ENCODE measurements at places on chromosomes 1 and 21.

GRCh38 chr1:237287876-237288521 is 246.0 kb downstream of the RYR2 start:
- no peak for DNase-seq

GRCh38 chr1:178048426-178048825 is 45.5 kb upstream of the RASAL2 start:
- peak; percentile 74 for DNase-seq

GRCh38 chr1:152197361-152197941 is 26.5 kb downstream of the HRNR start:
- DNase-seq, result no peak

- no peak for DNase-seq
Measured at GRCh38 chr1:215344539-215344938, 222.6 kb upstream of the KCTD3 start.

GRCh38 chr1:165930961-165931360 is 103.5 kb downstream of the UCK2 start:
- no peak for DNase-seq

DNA sequence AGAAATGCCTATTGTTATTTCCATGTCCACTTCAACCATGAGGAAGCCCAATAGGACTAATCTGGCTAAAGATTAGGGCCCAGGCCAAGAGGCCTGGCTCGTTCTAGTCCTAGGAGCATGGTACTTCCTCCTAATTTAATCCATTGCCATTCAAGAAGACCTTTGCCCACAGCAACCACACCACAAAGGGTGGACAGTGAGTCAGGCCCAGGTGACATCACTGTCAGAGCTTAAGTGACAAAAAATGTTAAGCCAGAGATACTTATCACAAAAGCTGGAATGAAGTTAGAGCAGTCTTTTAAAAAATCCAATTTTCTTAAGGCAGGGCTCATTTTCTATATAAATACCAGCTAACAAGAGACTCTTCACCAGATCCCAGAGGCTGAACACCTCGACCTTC is at the start of gene SPRR3:
TSS of gene SPRR3 (plus strand) at position 368 of the 400 bp plus-strand sequence. CDS start 1,272 bp downstream, outside the sequence.
- DNase-seq, result no peak

DNA sequence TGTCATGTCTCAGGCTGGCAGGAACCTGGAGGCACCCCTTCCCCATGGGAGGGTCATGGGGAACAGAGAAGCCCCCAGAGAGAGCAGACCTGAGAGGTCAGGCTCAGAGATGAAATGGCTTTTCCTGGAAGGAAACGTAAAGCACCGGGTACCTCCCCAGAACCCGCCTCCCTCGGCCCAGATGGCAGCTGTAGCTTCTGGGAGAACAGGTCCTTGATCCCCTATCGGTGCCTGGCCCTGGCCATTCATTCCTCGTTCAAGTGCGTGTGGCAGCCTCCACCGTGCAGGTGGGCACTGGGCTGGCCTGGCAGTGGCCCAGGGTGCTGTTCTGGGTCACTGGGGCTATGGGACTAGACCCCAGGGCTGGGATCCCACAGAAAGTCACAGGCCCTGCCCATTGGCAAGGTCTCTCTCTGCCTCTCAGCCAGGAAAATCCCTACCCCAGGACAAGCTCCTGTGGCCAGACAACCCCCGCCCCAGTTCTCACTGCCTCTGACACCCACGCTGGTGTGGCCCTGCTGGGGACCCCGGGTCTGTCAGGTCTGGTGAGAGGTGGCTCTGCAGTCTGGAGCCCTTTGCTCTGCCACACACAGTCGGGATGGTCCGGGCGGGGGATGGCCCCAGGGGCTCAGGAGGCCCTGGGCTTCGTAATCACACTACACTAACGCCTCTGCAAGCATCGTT is 183.2 kb upstream of the VAMP3 start:
- DNase-seq, result no peak

- no peak for DNase-seq
Measured at GRCh38 chr1:28296401-28297261, 32.2 kb upstream of the MED18 start.

DNA sequence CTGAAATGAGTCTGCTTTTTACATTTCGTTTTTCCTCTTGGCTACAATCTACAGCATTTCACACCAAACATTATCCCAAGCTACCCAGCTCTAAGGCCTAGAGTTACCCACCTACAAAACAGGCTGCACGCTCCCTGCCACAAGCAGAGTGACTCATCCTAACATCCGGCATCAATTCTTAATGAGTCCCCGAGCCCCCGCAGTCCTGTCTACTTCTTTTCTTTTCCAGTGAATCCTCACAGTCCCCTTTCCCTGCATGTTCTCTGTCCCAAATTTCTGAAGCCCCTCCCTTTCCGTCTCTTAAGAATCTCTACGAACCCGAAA is 650 bp downstream of the PCNX2 start:
- DNase-seq, result peak; percentile 26

GRCh38 chr1:170586321-170587252 is 54.6 kb downstream of the GORAB start:
- DNase-seq, result no peak

- no peak for DNase-seq
Measured at GRCh38 chr1:4585216-4585615, 69.2 kb upstream of the AJAP1 start.

GRCh38 chr1:119046785-119047438 is 58.8 kb upstream of the TBX15 start:
- DNase-seq, result no peak

DNA sequence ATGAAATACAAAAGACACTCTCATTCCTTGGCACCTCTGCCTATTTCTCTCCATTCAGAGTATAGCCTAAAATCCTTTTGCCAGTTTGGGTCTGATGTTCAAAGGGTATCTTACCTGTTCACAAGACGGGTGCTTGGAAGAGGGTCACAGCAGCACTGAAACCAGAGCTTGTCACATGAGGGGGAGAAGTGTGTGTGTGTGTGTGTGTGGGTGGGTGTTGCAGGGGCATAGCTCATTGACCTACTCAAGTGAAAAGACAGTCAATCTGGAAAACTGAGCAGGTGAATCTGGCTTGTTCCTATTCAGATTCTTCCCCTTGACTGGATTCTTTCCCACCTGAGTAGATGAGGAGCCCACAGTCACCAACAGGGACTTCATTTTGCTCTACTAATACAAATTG is 63.9 kb downstream of the KCTD3 start:
- no peak for DNase-seq

GRCh38 chr1:59664166-59664565 is 150.6 kb upstream of the HOOK1 start:
- no peak for DNase-seq

- DNase-seq, result no peak
Measured at GRCh38 chr1:4710592-4711415, 56.4 kb downstream of the AJAP1 start.

DNA sequence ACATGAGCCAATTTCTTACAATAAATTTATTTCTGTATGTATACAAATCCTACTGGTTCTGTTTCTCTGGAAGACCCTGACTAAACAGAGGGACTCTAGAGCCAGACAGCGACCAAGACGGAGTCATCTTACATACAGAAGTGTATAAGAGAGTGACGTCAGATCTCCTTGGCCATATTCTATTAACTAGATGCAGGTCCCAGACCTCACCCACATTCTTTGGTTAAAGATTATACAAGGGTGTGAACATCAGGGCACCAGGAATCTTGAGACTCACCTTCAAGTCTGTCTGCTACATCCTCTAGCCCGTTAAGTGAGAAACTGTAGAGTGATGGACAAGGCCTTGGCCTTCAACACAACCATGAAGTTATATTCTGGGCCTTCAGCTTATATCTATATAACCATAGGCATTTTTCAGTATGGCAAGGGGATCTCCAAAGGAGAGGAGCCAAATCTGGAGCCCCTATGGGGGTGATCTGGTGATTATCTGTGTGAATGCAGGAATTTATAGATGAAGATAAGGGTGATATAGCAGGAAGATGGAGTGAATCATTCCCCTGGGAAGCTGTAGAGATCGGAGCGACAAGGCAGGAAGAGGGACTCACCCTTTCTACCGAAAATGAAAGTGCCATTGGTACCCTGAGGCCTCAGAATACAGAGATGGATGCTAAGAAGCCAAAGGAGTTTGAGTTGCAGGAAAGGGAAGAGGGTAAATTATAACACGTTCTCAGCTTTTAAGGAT is 83.9 kb downstream of the ADAMTS1 start:
- no peak for DNase-seq

GRCh38 chr1:44775930-44776729 is 790 bp downstream of the RPS8 start:
- no peak for DNase-seq

DNA sequence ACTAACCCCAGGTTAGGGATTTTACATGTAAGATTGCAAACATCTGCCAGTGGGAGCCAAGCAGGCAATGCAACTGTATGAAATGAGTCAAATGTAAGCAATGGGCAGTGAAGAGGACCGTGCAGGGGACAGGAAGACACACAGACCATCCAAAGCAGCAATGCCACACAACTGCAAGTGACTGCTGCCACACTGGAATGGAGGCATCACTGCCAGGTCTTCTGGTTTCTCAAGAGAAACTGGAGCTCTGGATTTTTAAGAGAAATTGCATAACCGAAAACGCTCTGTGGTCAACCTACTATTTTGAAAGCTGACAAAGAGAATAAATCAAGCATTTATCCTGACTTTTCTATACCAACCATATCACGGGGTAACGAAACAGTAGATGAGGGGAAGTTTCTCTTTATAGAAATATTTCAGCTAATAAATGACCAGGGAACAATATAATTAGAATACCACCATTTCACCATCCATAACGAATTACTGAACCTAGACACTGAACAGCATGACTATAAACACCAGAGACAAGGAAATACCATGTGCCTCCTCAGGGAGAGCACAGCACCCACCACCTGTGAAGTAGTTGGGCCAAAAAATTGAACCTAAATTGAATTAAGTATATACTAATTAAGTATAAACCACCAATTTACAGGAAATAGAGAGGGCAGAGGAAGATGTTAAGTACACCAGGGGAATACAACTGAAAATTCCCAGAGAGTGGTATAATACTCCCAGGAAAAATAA is 4.4 kb downstream of the AK2 start:
- DNase-seq, result no peak

- DNase-seq, result no peak
Measured at GRCh38 chr1:57672346-57673140, 248.7 kb upstream of the DAB1 start.

DNA sequence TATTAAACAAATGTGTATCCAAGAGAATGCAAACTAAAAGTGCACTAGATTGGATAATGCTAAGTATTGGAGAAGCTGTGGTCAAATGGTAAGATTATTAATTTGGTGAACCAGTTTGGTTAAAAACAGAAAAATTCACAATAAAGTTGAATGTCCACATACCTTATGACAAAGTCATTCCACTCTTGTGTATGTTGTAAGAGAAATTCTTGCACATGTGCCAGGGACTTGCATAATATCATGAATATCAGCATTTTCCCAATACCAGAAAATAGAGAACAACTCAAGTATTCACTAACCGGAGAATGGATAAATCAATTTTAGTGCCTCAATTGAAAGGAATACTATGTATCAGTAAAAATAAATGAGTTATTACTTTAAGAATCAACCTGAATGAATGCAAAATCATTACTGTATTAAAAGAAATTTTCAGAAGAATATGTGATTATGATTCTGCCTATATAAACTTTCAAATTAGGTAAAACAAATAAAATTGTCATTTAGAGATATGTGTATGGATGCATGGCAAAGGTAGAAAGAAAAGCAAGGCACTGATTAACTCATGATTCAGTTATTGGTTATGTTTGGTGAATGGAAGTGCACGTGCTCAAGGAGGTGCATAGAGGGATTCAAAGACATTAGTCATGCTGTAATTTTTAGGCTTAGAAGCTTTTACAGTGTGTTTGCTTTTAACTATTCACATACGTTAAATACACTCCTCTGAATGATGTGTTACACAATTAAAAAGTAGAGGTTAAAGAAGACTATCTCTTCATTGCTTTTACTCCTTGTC is 217.4 kb upstream of the KCNK2 start:
- DNase-seq, result no peak

DNA sequence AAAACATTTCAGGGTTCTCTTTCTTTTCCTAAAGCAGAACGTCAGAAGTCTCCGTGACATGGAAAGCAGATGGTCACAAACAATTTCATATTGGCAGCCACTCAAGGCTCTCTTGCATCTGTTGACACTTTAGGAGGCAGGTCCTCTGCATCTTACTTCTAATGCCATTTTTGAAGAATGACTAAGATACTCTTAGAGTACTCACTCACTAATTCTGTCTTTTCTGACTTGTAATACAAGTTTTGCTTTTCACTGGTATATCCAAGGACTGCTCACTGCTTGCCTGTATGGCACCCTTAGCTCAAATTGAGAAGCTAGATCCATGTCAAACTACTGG is 68.3 kb downstream of the PRRX1 start:
- DNase-seq, result no peak

DNA sequence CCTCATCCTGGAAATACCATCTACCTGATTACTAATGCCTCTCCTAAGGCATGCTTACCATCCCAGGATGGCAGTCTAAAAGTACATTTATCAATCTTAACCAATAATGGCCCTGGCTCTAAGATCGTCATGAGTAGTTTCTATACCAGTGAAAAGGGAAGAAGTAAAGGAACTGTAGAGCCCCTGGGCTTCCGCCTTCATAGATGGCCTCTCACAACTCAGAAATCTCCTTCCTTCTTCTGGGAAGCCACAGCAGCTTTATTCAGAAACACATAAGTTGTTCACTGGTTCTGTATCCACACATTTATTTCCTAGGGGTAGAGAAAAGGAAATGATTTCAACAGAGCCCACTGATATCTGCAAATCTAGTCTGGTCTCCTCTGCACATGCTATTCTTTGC is 41.0 kb upstream of the CD5L start:
- DNase-seq, result no peak

DNA sequence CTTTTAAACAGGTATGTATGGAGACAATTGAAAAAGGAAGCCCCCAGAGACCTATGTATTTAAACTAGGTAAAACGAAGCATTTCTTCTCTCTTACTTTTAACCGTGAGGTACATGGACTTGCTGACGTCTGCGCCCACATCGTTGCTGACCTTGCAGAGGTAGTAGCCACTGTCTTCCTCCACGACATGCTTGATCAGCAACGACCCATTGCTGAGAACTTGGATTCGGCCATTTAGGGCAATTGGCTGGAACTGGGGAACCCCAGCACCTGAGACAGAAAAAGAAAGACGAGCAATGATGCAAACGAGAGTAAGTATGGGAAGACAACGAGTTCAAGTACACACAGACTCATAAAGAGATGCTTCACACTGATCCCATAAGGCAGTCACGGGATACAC is 408.8 kb downstream of the PCP4 start:
- no peak for DNase-seq

Data from foreskin melanocyte (primary cell).